ENCODE measurements at places on chromosomes 16 and 17.

DNA sequence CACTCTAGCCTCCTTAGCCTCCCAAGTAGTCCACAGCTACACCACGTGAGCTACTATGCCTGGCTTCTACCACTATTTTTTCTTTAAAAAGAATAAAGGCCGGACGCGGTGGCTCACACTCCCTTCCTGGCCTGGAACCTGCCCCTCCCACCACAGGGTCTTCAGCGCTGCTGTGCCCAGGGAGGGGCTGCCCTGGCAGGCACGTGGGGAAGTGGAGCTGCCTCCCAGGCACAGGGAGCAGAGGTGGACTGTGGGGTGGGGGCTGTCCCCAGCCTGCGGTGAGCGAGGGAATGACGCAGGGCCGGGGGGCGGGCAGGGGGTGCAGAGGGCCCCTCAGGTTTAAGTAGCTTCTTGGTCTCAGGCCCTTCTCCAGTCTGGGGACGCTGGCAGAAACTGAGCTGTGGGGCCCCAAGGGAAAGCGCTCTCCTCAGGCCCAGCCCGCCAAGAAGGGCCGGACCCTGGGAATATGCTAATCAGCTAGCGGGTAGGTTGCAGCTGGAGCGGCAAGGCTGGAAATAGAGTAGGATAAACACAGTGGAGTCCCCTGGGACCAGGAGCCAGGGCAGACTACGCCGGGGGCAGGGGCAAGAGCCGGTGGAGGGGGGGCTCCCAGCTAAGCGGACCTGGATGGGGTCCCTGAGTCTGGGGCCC lies 46.8 kb downstream of the TIMM22 start:
- DNase-seq: no peak

- peak; percentile 97 for DNase-seq
Measured at GRCh38 chr16:88700636-88701482, 5.3 kb downstream of the RNF166 start.

- peak; percentile 77 for DNase-seq
Measured at GRCh38 chr16:30775392-30776188, 11.4 kb downstream of the ZNF629 start.

- DNase-seq: no peak
Measured at GRCh38 chr16:1634541-1634940, 22.4 kb downstream of the CRAMP1 start.

GRCh38 chr17:59963738-59964481 lies 630 bp downstream of the RNFT1 start:
- no peak for DNase-seq

- DNase-seq: no peak
Measured at GRCh38 chr17:55436224-55437158, 14.9 kb upstream of the MMD start.

DNA sequence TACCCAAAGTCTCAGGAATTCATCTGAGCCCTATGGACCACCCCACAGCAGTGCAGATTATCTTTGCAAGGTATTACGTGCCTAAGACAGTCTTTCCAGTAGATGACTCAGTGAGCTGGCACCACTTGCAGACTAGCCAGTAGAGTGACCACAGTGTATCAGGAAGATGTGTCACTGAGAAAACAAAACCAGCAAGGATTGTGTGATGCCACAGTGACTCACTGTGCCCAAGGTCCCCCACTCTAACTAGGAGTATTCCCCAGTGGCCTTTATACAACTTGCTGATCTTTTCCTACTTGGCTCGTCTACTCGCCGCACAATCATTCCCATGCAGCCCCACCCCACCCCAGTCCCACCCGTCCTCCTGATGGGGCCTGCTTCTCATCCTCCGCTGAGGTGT lies 26.8 kb upstream of the PRKCA start:
- no peak for DNase-seq

- no peak for DNase-seq
Measured at GRCh38 chr17:70668276-70668937, 499.1 kb downstream of the KCNJ2 start.

GRCh38 chr16:3789375-3790099 lies 72.2 kb upstream of the TRAP1 start:
- DNase-seq: no peak

DNA sequence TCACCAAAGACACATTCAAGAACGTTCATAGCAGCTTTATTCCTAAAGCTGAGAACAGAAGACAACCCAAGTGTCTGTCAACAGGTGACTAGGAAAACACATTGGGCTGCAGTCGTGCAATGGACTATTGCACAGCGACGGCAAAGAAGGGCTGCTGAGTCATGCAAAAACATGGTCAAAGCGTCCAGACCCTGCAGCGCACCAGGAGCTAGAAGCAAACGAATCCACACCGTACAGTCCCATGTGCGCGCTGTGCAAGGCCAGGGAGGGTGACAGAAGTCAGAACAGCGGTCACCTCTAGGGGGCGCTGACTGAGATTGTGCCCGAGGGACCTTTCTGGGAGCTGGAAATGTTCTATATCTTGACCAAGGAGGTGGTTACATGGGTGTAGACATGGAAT lies 266.4 kb downstream of the MAF start:
- no peak for DNase-seq

GRCh38 chr16:7026639-7027038 lies 306.0 kb upstream of the RBFOX1 start:
- DNase-seq: no peak

- DNase-seq: no peak
Measured at GRCh38 chr16:85036236-85037049, 8.8 kb downstream of the KIAA0513 start.

DNA sequence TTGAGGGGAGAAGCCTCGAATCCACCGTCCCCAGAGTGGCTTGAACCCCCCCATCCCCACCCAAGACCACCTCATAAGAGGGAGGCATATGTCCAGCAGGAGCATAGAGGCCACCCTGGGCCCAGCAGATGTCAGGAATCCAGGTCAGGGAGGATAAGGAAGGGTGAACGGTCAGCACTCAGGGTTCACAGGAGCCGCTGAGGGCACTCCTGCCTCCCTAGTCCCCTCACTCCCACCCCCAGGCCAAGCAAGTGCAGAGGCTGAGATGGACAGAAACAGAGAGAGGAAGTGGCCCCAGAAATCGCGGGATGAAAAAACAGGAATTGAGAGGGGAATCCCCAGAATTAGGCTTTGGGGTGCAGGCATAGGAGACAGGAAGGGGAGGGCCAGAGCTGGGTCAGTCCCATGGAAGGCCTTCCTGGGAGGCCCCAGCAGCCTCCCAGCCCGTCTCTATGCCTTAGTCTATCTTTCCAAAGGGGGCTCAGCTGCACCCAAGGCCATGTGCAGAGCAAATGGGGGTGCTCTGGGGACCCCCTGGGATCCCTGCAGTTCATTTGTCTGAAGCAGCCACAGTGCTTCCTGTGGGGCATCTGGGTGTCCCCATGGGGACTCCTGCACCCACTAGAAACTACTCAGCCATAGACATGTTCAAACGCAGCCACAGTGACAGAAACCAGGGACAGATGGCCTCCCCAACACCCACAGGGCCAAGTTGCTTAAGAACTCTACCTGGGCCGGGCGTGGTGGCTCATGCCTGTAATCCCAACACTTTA lies 1.7 kb downstream of the CMTM3 start:
- DNase-seq: no peak

DNA sequence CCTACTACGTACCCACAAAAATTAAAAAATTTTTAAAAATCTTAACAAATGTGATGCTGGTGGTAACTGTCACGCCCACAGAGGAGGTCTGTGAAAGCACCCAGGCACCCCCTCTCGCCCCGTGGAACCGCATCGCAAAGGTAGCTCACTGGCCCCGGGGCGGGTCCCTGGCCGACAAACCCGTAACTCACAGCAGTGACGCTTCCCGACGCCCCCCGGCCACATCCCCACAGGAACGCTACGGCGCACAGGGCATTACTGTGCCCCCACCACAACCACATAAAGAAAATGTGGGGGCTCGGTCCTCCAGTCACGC lies 366 bp downstream of the ANKS3 start:
- no peak for DNase-seq

GRCh38 chr17:40872416-40872815 lies 5.4 kb upstream of the KRT12 start:
- no peak for DNase-seq

Measured in CMK (cell line).